ENCODE measurements at places on chromosomes 13 and 19.

DNA sequence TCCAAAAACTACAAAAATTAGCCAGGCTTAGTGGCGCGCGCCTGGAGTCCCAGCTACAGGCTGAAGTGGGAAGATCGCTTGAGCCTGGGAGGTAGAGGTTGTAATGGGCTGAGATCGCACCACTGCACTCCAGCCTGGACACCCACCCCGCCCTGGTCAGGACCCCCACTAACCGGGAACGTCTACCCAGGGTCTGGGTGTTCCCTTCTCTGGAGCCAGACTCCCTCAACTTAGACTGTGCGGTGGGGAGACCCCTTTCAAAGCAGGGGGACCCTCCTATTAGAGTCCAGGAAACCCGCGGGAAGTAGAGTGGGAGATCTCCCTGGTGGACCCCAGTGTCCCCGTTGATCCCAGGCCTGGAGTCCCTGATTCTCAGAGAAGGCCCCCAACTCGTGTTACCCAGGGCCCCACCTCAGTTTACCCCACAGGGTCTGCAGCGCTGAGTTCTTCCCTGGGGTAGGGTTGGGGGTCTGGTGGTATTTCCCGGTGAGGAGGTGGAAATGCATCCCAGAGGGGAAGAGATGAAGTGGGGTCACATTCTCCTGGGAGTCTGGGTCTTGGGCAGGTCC lies 6.1 kb upstream of the ARRDC2 start:
- no peak for DNase-seq

GRCh38 chr13:102940143-102940542 lies 94.3 kb downstream of the ERCC5 start:
- no peak for DNase-seq

- no peak for DNase-seq
These were observed 813 bp downstream of the ZNF562 start for GRCh38 chr19:9673912-9674662.

GRCh38 chr19:461721-462551 lies 1.1 kb upstream of the SHC2 start:
- DNase-seq = peak; percentile 58

- no peak for DNase-seq
These were observed 16.6 kb upstream of the SLC25A30 start for GRCh38 chr13:45434556-45435371.

- DNase-seq = no peak
These were observed 526.2 kb downstream of the UQCRFS1 start for GRCh38 chr19:28686756-28687155.

GRCh38 chr19:40229926-40230417 lies 3.5 kb upstream of the CCNP start:
- DNase-seq = no peak

DNA sequence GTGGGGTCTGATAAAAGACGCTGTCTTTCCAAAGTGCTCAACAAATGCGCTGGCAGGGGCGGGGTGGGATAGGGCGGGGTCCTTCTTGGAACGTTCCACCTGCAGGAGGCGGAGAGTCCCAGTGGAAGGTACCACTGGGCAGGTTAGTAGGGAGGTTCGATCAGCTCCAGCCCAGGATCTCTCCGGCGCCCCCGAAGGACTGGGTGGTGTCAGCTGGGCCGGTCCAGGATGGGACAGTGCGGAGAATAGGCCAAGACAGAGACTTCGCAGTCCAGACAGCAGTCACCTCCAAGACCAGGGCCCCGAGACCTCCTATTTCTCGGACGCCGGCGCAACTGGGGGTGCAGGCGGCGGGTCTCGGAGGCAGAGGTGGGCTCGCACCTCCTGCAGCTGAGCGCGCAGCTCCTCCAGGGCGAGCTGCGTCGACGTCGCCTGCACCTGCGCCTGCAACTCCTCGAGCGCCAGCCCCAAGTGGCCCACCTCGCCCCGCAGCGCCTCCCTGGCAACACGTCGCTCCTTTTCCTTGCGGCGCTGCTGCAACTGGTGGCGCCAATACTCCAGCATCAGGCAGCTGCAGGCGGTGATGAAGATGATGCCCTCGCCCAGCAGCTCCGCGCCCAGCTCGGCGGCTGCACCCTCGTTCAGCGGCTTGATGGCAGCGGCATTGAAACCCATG lies 21.6 kb downstream of the VASP start:
- DNase-seq = no peak

- no peak for DNase-seq
These were observed 1.7 kb downstream of the KLK4 start for GRCh38 chr19:50909240-50910070.

GRCh38 chr13:63107179-63107943 lies 1691.7 kb upstream of the PCDH20 start:
- no peak for DNase-seq

DNA sequence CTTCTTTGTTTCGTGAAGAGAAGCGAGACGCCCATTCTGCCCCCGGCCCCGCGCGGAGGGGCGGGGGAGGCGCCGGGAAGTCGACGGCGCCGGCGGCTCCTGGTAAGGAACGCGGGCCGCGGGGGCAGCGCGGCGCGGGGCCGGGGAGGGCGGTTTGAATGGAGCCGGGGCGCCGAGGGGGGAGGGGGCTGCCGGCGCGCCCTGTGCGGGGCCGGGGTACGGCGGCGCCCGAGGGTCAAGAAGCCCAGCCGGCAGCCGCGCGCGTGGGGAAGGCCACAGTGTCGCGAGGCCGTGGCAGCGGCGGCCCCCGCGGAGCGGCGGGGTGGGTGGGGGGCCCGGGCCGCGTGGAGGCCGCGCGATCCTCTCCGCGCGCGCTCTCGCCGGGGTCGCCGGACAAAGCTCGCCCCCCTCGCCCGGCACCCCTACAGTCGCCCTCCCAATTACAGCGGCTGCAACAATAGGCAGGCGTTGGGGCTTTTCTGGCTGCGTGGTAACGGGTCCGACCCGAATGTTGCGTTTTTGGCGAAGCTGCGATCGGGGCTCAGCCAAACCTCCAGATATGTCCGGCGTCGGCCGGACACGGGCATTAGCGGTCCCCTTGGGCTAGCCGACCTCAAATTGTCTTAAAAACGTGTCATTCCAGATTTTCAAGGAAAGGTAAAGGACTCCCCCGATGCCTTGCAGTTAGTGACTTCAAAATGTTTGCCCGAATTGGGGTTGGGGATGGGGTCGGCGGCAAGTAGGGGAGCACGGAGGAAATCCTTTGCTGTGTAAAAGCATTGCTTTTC lies 437 bp downstream of the SMARCA4 start:
- DNase-seq = no peak

DNA sequence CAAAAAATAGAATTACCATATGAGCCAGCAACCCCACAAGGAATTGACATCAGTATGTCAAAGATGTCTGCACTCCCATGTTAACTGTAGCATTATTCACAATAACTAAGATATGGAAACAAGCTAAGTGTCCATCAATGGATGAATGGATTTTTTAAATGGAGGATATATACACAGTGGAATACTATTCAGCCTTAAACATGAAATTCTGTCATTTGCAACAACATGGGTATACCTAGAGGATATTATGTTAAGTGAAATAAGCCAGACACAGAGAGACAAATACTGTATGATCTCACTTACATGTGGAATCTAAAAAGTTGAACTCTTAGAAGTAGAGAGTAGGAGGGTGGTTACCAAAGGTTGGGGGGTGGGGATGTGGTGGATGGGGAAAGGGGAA lies 8.0 kb upstream of the ZNF567 start:
- DNase-seq = no peak

DNA sequence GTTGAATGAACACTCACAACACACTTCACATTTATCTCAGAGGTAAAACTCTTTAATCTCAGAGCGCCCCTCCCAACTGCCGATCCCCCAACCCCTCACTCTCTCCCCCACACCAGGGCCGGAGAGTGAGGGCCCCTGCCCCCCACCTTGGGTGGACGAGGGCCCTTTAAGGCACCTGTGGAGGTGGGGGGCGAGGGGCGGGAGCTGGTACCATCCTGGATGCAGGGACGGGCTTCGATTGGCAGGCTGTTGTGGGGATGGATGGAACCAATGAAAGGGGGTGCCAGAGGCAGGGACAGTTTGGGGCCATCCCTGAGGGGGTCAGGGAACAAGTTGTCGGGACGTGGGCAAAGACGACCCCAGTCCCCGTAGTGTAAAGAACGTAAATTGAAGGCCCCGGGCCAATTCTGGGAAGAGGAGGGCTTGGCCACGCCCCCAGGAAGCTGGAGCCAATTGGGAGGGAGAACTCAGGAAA lies 1.7 kb upstream of the PNKP start:
- peak; percentile 72 for DNase-seq

- DNase-seq = no peak
These were observed 9.0 kb upstream of the CADM4 start for GRCh38 chr19:43648633-43649032.

- DNase-seq = no peak
These were observed 25.5 kb upstream of the TIMM44 start for GRCh38 chr19:7968796-7969554.

- DNase-seq = no peak
These were observed 1141.8 kb downstream of the PCDH17 start for GRCh38 chr13:58773280-58773859.

- no peak for DNase-seq
These were observed 97.3 kb downstream of the SERP2 start for GRCh38 chr13:44470638-44471562.

GRCh38 chr19:46341937-46342336 lies 5.0 kb upstream of the PPP5C start:
- DNase-seq = no peak

- DNase-seq = no peak
These were observed 835.6 kb upstream of the MIR17HG start for GRCh38 chr13:90511903-90512302.

DNA sequence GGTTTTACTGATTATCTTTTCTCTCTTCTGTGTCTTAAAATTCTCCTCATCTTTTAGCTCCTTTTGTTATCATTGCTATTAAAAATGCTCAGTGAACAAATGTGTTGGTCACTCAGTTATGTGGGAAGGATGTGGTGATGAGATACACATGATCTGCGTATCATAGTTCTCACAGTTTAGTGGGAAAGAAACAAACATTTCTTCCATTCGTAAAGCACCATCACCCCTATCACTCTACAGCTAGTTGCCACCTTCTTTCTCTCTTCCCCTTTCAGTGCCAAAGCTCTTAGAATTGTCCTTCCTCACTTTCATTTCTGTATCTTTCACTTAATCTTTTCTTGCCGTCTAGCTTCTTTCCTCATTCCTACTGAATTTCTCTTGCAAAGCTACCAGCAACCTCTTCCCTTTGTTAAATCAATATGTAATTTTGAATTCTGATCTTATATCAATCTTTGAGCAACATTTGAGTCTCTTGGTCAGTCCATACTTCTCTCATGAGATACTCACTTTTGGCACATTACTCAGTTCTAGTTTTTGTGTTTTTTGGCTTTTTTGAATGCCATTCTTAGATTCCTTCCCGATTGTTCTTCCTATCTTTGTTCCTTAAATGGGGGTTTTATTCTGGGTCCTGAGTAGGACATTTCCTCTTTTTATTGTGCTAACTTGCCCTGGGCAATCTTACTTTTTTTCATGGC lies 122.3 kb downstream of the PCCA start:
- no peak for DNase-seq

GRCh38 chr13:98324105-98324504 lies 147.0 kb upstream of the RNF113B start:
- DNase-seq = peak; percentile 16

GRCh38 chr13:26184791-26185250 lies 37.3 kb downstream of the RNF6 start:
- peak; percentile 77 for DNase-seq

GRCh38 chr13:80161219-80161618 lies 179.7 kb downstream of the SPRY2 start:
- DNase-seq = no peak

DNA sequence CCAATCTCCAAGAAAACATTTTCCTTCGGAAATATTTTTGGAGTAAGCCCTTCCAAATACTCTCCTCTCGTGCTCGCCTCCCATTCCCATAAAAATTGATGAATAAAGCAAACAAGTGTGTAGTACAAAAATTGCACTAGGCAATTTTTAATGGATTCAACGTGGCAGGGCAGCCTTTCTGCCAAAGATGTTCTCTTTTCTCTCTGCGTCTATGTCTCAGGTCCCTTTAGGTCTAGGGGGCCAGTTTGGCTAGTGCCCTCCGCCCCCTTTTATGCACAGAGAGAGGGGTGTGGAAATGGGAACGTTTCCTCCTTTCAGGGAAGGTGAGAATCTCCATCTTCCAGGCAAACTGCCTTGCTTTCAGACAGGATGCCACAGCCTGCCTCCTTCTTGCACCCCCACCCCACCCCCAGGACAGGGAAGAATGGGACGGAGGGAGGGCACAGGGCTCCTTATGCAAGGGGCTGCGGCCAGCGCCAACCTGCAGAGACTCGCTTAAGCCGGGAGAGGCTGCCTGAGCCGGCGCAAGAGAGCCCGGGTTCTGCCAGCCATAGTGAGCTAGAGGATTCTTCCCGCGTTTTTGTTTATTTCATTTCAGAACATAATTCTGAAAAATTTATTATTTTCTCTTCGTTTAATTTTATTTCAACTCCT lies 2.7 kb upstream of the ZIC2 start:
- peak; percentile 37 for DNase-seq

DNA sequence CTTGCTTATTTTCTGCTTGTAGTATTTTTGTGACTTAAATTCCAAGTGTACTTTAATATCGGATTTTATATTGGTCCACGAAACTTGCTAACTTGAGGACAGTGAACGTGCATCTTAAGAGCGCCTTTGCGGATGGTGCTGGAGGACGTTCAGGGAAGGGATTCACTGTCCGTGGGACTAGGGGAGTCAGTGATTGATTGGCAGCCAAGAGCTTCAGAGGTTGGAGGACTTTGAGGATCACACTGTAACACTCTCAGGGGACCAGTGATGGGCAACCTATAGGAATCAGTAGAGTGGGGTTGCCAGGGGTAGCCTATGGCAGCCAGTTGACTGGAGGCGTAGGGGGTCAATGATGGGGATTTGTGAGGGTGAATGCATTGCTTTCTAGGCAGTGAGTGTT lies 516 bp downstream of the ZNF175 start:
- no peak for DNase-seq
